ENCODE measurements at places on chromosomes 16 and 17. TPM values are rescaled to one million over a fixed set of nuclear protein-coding genes. Genes with fewer than 3 reads are reported as not detected.

MBTD1 gene
- total RNA-seq: 3.6 TPM

PDILT gene
- total RNA-seq: not detected

CES5A gene
- not detected for total RNA-seq

RAPGEFL1 gene
- 8.7 TPM for total RNA-seq

ESRP2 gene
- not detected for total RNA-seq

ERBB2 gene
- 124 TPM for total RNA-seq

CHST6 gene
- 4.4 TPM for total RNA-seq

PCGF2 gene
- total RNA-seq: 64.8 TPM

NOL3 gene
- 87.6 TPM for total RNA-seq

KCNAB3 gene
- not detected for total RNA-seq

HSF4 gene
- total RNA-seq: 64.9 TPM

CD300A gene
- total RNA-seq: 21.9 TPM

ABAT gene
- 1.8 TPM for total RNA-seq

GRCh38 chr16:57146040-57146647 is 39.7 kb downstream of the PSME3IP1 start:
- DNase-seq: no peak
- no peak overlapping the region for H3K4me3 ChIP-seq

- no peak overlapping the region for H3K4me3 ChIP-seq
- DNase-seq: no peak
- no peaks in the 10 kb centered on the region for H3K27me3 ChIP-seq
- no peak overlapping the region for H3K27ac ChIP-seq
- no peaks in the 10 kb centered on the region for H3K4me1 ChIP-seq
- no peaks in the 10 kb centered on the region for H3K36me3 ChIP-seq
These were observed 16.9 kb downstream of the DOC2B start for GRCh38 chr17:164303-165235.

DNA sequence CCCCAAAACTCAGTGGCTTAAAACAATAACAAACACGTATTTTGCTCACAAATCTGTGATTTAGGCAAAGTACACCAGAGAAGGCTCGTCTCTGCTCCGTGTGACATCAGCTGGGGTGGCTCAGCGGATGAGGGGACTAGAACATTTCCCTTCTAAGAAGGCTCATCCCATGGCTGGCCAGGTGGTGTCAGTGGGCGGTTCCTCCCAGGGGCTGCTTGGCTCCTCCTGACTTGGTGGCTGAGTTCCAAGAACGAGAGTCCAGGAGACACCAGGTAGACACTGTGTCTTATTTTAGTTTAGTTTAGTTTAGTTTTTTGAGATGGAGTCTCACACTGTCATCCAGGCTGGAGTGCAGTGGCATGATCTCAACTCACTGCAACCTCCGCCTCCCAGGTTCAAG is 5.6 kb upstream of the CHMP6 start:
- no peak overlapping the region for H3K27ac ChIP-seq
- peaks cover 16% of the 10 kb centered on the region for H3K4me1 ChIP-seq

DNA sequence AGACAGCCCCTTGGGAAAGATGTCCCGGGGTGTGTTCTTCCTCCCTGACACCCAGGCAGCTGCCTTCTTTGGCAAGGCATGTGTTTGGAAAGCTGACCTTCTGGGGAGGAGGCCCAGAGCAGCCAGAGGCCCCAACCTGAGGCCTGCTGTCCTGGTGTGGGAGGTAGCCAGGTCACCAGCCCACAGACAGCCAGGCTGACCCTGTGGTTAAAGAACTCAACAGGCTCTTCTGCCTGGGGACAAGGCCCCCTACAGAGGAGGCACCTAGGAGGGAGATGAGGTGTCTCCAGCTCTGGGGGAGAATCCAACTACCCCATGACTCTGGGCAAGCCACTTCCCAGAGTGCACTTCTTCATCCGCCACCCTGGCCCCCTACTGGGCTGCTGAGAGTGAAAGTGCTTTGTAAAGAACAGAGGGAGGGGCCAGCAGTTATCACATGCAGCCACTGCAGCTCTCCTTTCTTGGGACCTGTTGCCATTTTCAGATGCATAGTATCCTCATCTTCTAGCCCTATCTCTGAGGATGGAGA is 13.1 kb upstream of the SREBF1 start:
- H3K27ac ChIP-seq: peak overlapping the region; percentile 53
- H3K4me1 ChIP-seq: peaks cover 26% of the 10 kb centered on the region
- no peak overlapping the region for H3K4me3 ChIP-seq
- no peaks in the 10 kb centered on the region for H3K27me3 ChIP-seq
- DNase-seq: no peak

DNA sequence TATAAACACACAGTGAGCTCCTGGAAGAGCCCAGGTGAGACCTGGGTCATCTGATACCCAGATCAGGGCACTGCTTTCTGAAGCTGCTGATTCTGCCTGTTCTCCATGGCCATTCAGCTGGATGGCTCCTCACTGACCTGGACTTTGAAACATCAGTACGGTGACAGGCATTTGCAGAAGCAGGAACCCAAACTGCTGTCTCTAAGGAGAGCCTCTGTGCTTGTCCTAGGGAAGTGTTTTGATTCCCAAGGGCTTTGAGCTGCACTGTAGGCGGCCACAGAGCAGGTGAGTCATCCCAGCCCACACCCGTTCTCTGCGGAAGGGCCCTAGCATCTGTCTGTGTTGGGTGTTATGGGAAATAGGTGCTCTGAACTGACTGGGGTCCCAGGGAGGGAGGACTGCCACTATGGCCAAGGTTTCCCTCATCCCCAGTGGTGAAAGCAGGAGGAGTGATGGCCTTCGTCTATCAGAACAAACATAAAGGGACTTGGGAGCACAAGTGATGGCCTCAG is 60.7 kb upstream of the ADCY9 start:
- H3K4me1 ChIP-seq: no peaks in the 10 kb centered on the region
- H3K27me3 ChIP-seq: no peaks in the 10 kb centered on the region
- no peak overlapping the region for H3K27ac ChIP-seq
- H3K36me3 ChIP-seq: no peaks in the 10 kb centered on the region
- no peak overlapping the region for H3K4me3 ChIP-seq

DNA sequence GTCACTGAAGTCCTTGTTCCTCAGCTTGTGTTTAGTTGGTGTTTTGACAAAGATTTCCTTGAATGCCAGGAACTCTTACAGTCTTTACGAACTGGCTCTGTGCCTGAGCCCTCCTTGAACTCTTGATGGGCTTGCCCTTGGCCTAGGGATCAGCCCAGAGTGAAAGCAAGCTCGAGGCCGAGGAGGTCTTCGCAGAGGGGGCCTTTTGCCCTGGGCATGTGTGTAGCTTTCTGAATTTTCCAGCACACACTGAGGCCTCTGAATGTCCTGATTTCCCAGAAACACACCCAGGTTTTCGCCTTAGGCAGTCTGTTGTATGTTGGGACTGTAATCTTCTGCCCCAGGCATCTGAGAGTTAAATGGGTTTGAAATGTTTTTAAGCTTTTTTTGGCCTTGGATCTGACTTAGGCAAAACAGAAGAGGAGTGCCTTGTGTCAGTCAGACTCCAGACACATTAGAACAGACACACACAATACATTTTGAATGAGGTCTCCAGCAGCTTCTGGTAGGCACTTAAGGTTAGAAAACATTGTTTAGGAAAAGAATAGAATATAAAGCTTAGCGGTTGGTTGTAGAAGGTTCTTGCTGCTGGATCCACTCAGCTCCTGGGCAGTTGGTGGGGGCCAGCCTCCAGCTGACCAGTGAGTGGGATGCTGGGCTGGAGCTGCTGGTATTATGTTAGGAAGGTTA is 17.1 kb downstream of the FOXK2 start:
- H3K27ac ChIP-seq: peak overlapping the region; percentile 93
- H3K4me1 ChIP-seq: peaks cover 4% of the 10 kb centered on the region
- peak overlapping the region; percentile 43 for H3K4me3 ChIP-seq
- H3K27me3 ChIP-seq: no peaks in the 10 kb centered on the region

DNA sequence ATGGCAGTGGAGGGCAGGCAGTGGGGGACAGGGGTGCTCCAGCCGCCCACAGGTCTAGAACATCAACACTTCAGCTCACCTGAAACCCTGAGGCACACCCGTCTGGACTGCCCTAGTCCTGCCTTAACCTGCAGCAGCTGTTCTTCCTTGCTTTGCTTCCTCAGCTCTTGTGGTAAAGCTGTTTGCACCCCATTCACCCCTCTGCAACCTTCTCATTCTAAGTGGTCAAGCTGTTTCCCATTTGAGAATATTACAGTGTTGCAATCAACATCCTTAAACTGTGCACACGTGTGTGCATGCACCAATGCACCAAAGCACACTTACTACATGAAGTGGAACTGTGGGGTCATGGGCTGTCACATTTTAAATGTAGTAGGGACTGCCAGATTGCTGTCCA is 32.4 kb downstream of the SCNN1B start:
- H3K4me1 ChIP-seq: no peaks in the 10 kb centered on the region
- DNase-seq: no peak
- no peaks in the 10 kb centered on the region for H3K36me3 ChIP-seq
- H3K27ac ChIP-seq: no peak overlapping the region

- H3K27me3 ChIP-seq: no peaks in the 10 kb centered on the region
- DNase-seq: no peak
- no peak overlapping the region for H3K27ac ChIP-seq
These were observed 16.9 kb upstream of the MYLK3 start for GRCh38 chr16:46765050-46765449.

GRCh38 chr16:54158986-54159385 is 127.6 kb downstream of the IRX3 start:
- no peaks in the 10 kb centered on the region for H3K36me3 ChIP-seq
- no peak overlapping the region for H3K4me3 ChIP-seq
- H3K4me1 ChIP-seq: no peaks in the 10 kb centered on the region
- DNase-seq: no peak
- H3K27ac ChIP-seq: no peak overlapping the region

- peak overlapping the region; percentile 33 for H3K4me3 ChIP-seq
- DNase-seq: no peak
- H3K27me3 ChIP-seq: no peaks in the 10 kb centered on the region
- H3K27ac ChIP-seq: peak overlapping the region; percentile 27
These were observed 162.2 kb upstream of the KCNJ16 start for GRCh38 chr17:69912805-69913204.

GRCh38 chr17:2259769-2260536 is 43.6 kb downstream of the SMG6 start:
- H3K27me3 ChIP-seq: no peaks in the 10 kb centered on the region
- peaks cover 6% of the 10 kb centered on the region for H3K36me3 ChIP-seq
- peaks cover 20% of the 10 kb centered on the region for H3K4me1 ChIP-seq
- H3K27ac ChIP-seq: peak overlapping the region; percentile 4
- DNase-seq: no peak

- no peak overlapping the region for H3K4me3 ChIP-seq
- no peaks in the 10 kb centered on the region for H3K27me3 ChIP-seq
- no peaks in the 10 kb centered on the region for H3K36me3 ChIP-seq
- H3K4me1 ChIP-seq: no peaks in the 10 kb centered on the region
- no peak overlapping the region for H3K27ac ChIP-seq
- DNase-seq: no peak
These were observed 190.6 kb upstream of the FOXF1 start for GRCh38 chr16:86319585-86320236.

GRCh38 chr16:1380195-1380594 is 28.5 kb downstream of the GNPTG start:
- no peak for DNase-seq
- H3K27me3 ChIP-seq: no peaks in the 10 kb centered on the region
- H3K36me3 ChIP-seq: peaks cover 39% of the 10 kb centered on the region
- peaks cover 15% of the 10 kb centered on the region for H3K4me1 ChIP-seq
- peak overlapping the region; percentile 88 for H3K27ac ChIP-seq

GRCh38 chr17:21283482-21284318 is 811 bp upstream of the MAP2K3 start:
- peaks cover 38% of the 10 kb centered on the region for H3K4me1 ChIP-seq
- H3K27ac ChIP-seq: peak overlapping the region; percentile 95
- DNase-seq: no peak
- H3K4me3 ChIP-seq: peak overlapping the region; percentile 94

GRCh38 chr16:31202414-31203375 is at the start of gene PYCARD:
PYCARD (minus strand) TSS chr16:31202760; CDS start chr16:31202690, 70 bp downstream.
- H3K27ac ChIP-seq: peak within 1 kb of the TSS; percentile 4
- H3K36me3 ChIP-seq: no peaks in the 10 kb centered on the region
- H3K4me1 ChIP-seq: peaks cover 10% of the 10 kb centered on the region
- H3K27me3 ChIP-seq: no peaks in the 10 kb centered on the region
- no peak for DNase-seq

DNA sequence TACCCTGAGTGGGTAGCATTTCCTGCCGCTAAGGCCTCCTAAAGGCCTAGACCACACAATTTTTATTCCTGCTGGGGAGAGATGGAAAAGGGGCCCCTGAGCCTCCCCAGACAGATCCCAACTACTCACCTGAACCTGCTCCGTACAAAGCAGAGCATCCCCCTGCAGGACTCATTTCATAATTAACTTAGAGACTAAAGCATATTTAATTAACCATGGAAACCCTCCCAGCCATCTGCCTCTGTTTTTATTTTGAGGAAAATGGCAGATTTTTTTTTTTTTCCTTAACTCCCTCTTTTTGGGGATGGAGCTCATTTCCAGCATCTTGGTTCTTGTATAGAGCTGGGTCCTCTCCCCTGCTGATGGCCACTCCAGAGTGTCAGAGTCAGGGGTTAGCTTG is 96.5 kb upstream of the CRHR1 start:
- no peaks in the 10 kb centered on the region for H3K27me3 ChIP-seq
- DNase-seq: no peak
- H3K4me3 ChIP-seq: no peak overlapping the region
- H3K36me3 ChIP-seq: no peaks in the 10 kb centered on the region
- H3K27ac ChIP-seq: no peak overlapping the region
- H3K4me1 ChIP-seq: no peaks in the 10 kb centered on the region

DNA sequence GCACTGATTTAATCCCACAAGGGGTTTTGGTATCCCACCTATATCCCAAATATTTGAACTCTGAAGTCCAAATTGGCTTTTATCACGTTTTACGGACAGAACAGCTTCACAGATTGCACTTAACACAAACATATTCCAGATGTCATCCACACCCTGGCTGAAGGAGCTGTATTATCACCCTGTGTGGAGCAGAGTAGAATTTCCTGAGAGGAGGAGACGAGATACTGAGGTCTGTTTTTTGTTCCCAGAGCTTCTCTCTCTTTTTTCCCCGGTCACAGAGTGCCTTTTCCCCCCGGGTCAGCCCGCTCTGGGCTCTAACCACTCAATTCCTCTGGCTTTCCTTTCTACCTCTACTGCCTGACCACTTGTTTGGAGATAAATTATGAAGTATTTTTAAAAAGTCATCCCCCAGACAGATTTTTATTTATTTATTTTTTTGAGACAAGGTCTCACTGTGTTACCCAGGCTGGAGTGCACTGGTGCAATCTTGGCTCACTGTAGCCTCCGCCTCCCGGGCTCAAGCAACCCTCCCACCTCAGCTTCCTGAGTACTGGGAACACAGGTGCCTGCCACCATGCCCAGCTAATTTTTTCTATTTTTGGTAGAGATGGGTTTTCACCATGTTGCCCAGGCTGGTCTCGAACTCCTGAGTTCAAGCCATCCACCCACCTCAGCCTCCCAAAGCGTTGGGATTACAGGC is 30.7 kb downstream of the DNAH2 start:
- no peaks in the 10 kb centered on the region for H3K36me3 ChIP-seq
- DNase-seq: peak; percentile 16
- no peaks in the 10 kb centered on the region for H3K27me3 ChIP-seq

GRCh38 chr17:53390575-53390974 is 432.2 kb upstream of the KIF2B start:
- no peak overlapping the region for H3K4me3 ChIP-seq
- H3K36me3 ChIP-seq: no peaks in the 10 kb centered on the region
- no peak for DNase-seq
- no peak overlapping the region for H3K27ac ChIP-seq
- no peaks in the 10 kb centered on the region for H3K4me1 ChIP-seq

GRCh38 chr16:79165506-79165905 is 435.0 kb downstream of the MAF start:
- no peaks in the 10 kb centered on the region for H3K27me3 ChIP-seq
- H3K27ac ChIP-seq: no peak overlapping the region
- H3K36me3 ChIP-seq: no peaks in the 10 kb centered on the region
- H3K4me1 ChIP-seq: no peaks in the 10 kb centered on the region
- no peak for DNase-seq

Data from ascending aorta (tissue), 2 donors.